ENCODE measurements at places on chromosomes 16 and 17. TPM values are rescaled to one million over a fixed set of nuclear protein-coding genes. Genes with fewer than 3 reads are reported as not detected.

SLC52A1 gene
- total RNA-seq, result 0.70 TPM

SECTM1 gene
- total RNA-seq, result 1.4 TPM

CES5A gene
- not detected for total RNA-seq

PRKAR1A gene
- 127 TPM for total RNA-seq

PRRT2 gene
- total RNA-seq, result 0.52 TPM

CPHXL2 gene
- total RNA-seq, result not detected

EVI2B gene
- not detected for total RNA-seq

ODAD4 gene
- 1.8 TPM for total RNA-seq

ZNF624 gene
- 2.3 TPM for total RNA-seq

PSME3IP1 gene
- total RNA-seq, result 95.5 TPM

MYCBPAP gene
- total RNA-seq, result 0.08 TPM

HOXB1 gene
- not detected for total RNA-seq

CSH2 gene
- not detected for total RNA-seq

OR1F1 gene
- total RNA-seq, result 0.76 TPM

FOXC2 gene
- 2.7 TPM for total RNA-seq

SHCBP1 gene
- 39.6 TPM for total RNA-seq

GPS2 gene
- 105 TPM for total RNA-seq

ST6GALNAC1 gene
- total RNA-seq, result 0.27 TPM
